Stimulated activated CD4-positive, alpha-beta T cell treated with anti-CD3 and anti-CD28 coated beads, Interleukin-1b, Interleukin-23, amount 100 ng/mL, for 1 hour (primary cell): ENCODE measurements at places on chromosomes 7 and 10.

DNA sequence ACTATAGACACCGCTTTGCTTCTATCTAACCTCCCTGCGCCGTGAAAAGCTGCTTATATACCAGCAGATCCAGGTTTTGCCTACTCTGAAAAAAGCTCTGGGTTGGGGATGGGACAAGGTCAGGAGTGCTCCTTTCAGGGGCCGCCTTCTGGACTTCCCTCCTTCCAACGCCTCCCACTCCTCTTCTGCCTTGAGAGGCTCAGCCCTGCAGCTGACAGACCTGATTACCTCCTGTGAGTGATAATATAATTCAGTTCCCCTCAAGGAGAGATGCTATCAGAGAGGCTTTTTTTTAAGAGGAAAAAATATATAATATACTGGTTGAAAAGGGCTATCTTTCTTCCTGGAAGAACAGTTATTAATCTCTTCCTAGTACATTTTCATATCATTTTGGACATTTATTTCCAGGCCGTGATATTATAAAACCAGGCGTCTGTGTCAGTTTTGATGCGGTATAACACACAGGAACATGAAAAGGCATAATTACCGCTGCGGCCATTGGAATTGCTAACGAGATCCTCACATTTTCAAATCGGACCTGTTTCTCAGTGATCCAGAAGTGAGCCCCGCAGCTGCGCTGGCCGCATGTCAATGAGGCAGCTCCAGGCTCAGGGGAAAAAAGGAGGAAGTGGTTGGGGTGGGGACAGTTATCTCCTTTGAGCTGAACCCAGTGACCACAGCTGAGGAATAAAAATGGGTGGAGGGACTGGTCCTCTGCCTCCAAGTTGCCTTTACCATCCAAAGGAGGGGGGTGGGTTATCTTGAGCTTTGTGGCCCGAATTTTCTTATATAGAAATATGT lies 457.1 kb downstream of the TYW1 start:
- DNase-seq = no peak

DNA sequence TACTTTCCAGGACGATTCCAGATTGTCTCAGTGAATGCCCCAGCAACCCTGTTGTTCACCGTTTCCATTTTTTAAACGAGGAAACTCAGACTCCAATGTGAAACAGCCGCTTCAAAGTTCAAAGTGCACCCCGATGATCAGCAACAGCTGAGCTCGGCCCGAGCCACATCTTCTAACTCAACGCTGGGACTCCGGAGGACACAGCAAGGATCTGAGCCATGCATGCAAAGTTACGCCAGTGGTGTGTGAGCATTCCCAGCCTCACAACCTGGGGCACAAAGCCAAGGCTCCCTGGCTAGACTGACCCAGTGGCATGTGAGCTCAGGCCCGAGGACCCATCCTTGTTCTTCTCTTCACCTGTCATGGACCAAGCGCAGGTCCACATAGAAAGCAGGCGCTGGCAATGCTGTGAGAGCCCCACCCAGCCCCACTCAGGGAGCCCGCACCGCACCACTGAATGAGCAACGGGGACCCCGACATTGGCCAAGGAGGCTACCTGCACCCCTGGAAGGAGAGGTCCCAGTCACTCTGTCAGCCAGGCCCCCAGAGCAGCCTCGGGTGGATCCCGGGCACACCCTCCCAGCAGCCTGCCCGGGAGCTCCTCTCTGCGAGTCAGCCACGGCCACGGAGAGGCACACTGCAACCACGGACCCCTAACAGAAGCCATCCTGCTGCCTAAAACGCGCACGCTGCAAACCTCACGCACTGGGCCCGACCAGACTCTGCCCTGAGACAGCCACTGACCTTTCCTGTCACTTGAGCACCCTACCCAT lies 82.9 kb downstream of the MAD1L1 start:
- DNase-seq = no peak

GRCh38 chr10:101297901-101298486 lies 56.0 kb upstream of the BTRC start:
- DNase-seq = peak; percentile 70

DNA sequence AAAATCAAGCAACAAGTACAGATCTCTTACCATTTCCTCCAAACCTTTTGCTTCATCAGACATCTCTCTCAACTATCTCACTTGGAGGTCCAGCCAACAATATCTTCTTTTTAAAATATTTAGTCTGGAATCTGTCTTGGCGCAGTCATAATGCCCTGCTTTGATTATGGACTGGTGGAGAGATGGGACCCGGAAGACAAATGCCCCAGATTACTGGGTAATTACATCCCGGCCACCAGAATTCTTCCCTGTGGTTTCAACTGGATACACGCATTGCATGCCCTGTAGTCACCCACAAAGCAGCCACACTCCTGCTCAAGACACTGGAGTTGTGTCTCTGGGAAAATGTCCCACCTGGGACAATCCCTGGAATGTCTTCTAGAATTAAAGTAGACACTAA lies 65.5 kb downstream of the BPGM start:
- DNase-seq = no peak

DNA sequence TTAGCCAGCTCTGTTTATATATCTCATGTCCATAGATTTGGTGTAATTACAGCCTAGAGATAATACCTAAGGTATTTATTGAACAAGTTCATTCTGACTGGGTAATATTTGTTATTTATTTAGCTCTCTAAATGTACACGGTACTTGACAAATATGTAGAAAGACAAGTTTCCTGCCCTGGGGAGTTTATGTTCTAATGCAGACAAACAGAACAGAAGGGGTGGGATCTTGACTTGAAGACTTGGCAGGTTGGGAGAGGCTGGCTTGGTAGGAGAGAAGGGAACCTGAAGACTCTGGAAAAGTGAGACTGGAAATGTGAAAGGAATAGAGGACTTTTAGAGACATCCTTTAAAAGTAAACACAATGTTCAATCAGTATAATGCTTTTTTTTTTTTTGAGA lies 97.7 kb upstream of the CDK6 start:
- DNase-seq = no peak

DNA sequence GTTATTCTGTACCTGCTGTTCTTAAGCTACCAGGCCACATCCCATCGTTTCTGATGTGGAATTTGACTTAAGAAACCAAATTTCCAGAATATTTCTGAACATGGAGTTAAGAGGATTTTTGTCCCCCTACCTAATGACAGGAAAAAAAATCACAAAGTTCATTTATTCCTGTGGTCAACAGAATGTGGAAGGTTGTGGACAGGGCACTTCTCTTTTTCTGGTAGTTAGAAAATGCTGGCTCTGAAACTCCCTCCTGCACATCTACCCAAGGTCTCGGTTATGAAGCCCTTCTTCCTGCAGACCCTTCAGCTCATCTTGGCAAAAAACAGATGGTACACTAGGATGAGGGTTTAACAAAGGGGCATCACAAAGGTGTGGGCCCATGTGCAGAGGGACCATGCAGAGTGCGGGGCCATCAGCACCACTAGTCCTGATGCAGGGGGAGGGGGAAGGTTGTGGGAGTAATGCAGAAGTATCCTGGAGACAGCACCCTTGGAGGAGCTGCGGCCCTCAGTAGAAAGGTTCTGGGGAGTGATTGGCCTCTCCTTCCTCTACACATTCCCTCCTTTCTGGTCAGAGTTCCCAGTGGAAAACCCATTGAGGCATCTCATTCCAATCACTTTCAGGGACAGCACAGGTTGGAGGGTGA lies 9.8 kb downstream of the ALOX5 start:
- no peak for DNase-seq
